ENCODE measurements at places on chromosomes 6 and 20. TPM values are rescaled to one million over a fixed set of nuclear protein-coding genes. Genes with fewer than 3 reads are reported as not detected.

GRCh38 chr6:14053811-14054210 is 63.8 kb upstream of the CD83 start:
- no peak for DNase-seq

DNA sequence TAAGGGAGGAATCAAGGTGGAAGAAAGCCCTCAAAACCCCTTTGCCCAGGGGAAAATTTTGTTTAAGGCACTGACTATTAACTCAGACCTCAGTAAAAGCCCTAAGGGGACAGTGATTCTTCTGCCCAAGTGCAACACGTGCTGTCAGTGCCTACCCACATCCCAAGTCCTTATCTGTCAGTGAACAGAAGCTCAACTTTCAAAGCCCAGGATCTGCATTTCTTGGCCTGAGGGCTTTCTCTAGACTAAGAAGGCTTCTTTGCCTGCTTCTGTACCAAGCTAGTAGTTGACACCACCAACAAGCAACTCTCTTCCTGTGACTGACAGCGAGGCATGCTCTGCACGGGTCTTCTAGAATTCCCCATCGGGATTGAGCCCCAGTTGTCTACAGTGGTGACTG is 416.0 kb upstream of the SPTLC3 start:
- DNase-seq: no peak

- DNase-seq: peak; percentile 39
Observed at GRCh38 chr20:9348747-9349146, 165.6 kb upstream of the LAMP5 start.

- DNase-seq: peak; percentile 77
Observed at GRCh38 chr6:31079656-31080261, 32.6 kb downstream of the C6orf15 start.

GRCh38 chr20:39025883-39026282 is 63.7 kb downstream of the DHX35 start:
- DNase-seq: no peak

Gene CD2AP
- total RNA-seq: 43.7 TPM

Gene BEND6
- total RNA-seq: 0.14 TPM

Gene EEF1A2
- 5.0 TPM for total RNA-seq

All from dermis blood vessel endothelial cell (primary cell).